ENCODE measurements at places on chromosomes 6 and 20.

- no peak for DNase-seq
These were observed 194.9 kb downstream of the PACRG start for GRCh38 chr6:162922563-162923166.

GRCh38 chr20:31674895-31675827 is 37.4 kb downstream of the COX4I2 start:
- no peak for DNase-seq

- DNase-seq, result no peak
These were observed 623 bp upstream of the SNX9 start for GRCh38 chr6:157822245-157823000.

GRCh38 chr20:24991897-24992486 is 559 bp downstream of the APMAP start:
- no peak for DNase-seq
